ENCODE measurements at places on chromosomes 13 and 19. TPM values are rescaled to one million over a fixed set of nuclear protein-coding genes. Genes with fewer than 3 reads are reported as not detected.

- DNase-seq: peak; percentile 84
Measured at GRCh38 chr13:25908366-25908765, 143.4 kb downstream of the SHISA2 start.

DNA sequence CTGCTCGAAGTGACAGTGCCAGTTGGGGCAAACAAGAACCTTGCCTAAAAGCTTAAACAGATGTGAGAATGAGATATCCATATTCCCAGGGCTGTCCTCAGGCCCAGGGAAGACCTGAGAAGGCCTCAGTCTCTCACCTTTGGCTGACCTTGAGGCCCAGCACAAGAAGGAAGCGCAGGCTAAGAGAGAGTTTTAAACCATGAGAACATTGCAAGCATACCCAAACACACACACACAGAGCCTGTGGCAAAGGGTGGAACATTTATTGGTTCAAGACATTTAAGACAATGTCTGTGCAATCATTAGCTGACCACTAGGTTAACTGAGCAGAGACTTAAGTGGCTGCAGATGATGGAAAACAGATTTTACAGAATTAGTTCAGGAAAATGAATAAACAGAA lies 248.2 kb downstream of the NBEA start:
- DNase-seq: no peak

GRCh38 chr13:37212826-37213225 lies 107.4 kb upstream of the CSNK1A1L start:
- no peak for DNase-seq

CALR3 gene
- not detected for polyA plus RNA-seq

Data from renal pelvis (tissue), 12 donors.